ENCODE measurements at places on chromosomes 11 and 22. TPM values are rescaled to one million over a fixed set of nuclear protein-coding genes. Genes with fewer than 3 reads are reported as not detected.

Gene SCGB1D2
- polyA plus RNA-seq: not detected

Gene MPZL3
- polyA plus RNA-seq: 1.3 TPM

Gene RAB38
- 5.2 TPM for polyA plus RNA-seq

Gene TBX1
- 5.4 TPM for polyA plus RNA-seq
